Inflammatory macrophage (primary cell): ENCODE measurements at places on chromosomes 6 and 20.

DNA sequence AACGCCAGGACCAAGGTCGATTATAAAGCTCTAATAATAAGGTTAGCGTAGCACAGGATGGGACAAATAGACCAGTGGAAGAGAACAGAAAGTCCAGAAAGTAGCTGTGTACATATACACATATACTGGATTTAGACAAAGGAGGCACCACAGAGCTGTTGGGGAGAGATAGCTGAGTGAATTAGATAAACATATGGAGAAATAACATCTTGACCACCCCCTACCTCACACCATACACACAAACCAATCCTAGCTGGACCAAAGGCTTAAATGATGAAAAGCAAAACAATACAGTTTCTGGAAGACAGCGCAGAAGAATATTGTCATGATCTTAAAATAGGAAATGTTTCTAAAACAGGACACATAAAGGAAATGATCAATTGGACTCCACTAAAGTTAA lies 112.9 kb downstream of the PXDC1 start:
- DNase-seq = no peak

DNA sequence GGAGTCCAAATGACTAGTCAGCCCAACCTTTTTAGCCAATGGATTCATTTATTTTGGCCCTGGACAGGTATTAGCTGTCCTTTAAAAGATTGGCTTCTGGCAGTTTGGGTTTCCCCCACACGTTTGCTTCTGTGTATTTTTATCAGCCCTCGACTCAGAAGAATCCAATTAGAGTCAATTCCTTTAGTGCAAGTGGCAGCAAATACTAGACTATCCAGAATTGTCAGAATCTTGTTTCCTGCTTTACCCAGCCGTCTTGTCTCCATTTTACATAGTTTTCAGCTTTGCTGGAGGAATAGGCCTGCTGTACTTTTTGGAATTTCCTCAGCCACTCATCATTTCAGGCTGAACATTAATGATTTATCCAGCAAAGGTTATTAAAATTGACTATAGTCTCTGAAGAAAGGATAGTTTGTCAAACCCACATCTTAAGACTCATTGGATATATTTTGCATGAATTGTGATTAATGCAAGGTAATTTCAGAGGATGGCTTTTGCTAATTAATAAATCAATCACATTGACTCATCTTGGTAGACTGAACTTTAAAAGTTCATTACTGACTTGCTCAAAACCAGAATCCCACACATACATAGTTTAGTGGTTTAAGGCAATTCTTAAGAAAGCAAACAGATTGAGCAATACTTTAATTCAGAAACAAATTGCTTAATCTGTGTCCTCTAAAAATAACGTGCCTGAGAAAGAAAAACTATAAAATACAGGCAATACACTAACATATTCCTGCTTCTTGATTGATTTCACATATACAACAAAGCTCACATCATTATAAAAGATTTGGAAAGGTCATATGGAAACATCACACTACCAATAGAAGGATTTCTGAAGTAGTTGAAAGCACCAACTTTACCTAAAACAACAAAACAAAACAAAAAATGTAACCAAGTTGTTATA lies 62.9 kb upstream of the ZNF217 start:
- DNase-seq = peak; percentile 81

- DNase-seq = no peak
These were observed 92.6 kb upstream of the SLC22A23 start for GRCh38 chr6:3549314-3549940.

- DNase-seq = no peak
These were observed 33.2 kb downstream of the CLIC5 start for GRCh38 chr6:45982280-45983036.

- no peak for DNase-seq
These were observed 92.8 kb upstream of the TMEM30A start for GRCh38 chr6:75377386-75377785.

- DNase-seq = no peak
These were observed 33.9 kb downstream of the TXLNB start for GRCh38 chr6:139257821-139258398.

GRCh38 chr20:31684153-31685015 lies 38.3 kb downstream of the BCL2L1 start:
- no peak for DNase-seq

- no peak for DNase-seq
These were observed 240.9 kb upstream of the RREB1 start for GRCh38 chr6:6866656-6867403.

- no peak for DNase-seq
These were observed 410.2 kb downstream of the MEI4 start for GRCh38 chr6:78062993-78063392.

- DNase-seq = no peak
These were observed 347.0 kb downstream of the RNGTT start for GRCh38 chr6:88616380-88616779.

- DNase-seq = no peak
These were observed 1.4 kb downstream of the NFYA start for GRCh38 chr6:41073968-41074691.

GRCh38 chr20:35299780-35300179 lies 7.6 kb upstream of the FAM83C start:
- DNase-seq = no peak

DNA sequence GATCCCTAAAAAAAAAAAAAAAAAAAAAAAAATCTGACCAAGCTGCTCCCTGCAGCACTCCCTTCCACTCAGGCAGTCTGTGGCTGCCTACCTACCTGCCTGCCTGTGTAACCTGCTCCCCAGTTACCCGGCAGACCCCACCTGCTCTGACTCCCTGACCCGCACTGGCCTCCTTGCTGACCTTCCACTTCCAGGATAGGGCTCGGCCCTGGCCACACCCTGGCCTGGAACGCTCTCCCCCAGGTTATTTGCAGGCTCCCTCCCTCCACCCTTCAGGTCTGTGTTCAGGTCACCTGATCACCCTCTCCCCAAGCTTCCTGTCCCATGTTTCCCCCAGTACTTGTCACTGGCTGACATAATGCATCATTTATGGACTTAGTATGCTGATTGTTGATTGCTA lies 134.3 kb downstream of the SLC23A2 start:
- DNase-seq = no peak

GRCh38 chr20:11686820-11687543 lies 230.7 kb upstream of the BTBD3 start:
- no peak for DNase-seq

GRCh38 chr20:62405108-62405980 lies 1.7 kb downstream of the CABLES2 start:
- DNase-seq = peak; percentile 9

- DNase-seq = peak; percentile 49
These were observed 87.2 kb downstream of the PDE7B start for GRCh38 chr6:135938576-135939207.

GRCh38 chr20:6348908-6349307 lies 226.1 kb upstream of the FERMT1 start:
- no peak for DNase-seq

GRCh38 chr6:131061041-131061750 lies 1.8 kb downstream of the EPB41L2 start:
- no peak for DNase-seq

GRCh38 chr20:51584116-51584515 lies 41.6 kb upstream of the NFATC2 start:
- no peak for DNase-seq

GRCh38 chr6:36414481-36414880 lies 27.0 kb upstream of the ETV7 start:
- no peak for DNase-seq

DNA sequence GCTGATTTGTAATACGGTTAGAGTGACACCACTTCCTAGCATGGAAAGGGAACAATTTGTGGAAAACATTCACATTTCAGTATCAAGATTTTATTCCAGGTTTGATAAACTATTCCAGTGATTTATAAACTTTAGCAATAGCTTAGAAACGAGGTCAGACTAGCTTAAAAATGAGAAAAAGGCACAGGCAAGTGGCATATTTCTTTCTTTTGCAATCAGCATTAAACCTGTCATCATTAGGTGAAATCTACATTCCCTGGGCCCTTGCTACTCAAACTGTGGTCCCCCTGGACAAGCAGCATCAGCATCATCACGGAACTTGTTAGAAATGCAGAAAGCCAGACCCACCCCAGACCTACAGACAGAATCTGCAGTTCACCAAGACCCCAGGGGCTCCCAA lies 29.9 kb downstream of the TBC1D7 start:
- DNase-seq = no peak

- DNase-seq = no peak
These were observed 597.1 kb downstream of the KIF16B start for GRCh38 chr20:15976047-15976736.

DNA sequence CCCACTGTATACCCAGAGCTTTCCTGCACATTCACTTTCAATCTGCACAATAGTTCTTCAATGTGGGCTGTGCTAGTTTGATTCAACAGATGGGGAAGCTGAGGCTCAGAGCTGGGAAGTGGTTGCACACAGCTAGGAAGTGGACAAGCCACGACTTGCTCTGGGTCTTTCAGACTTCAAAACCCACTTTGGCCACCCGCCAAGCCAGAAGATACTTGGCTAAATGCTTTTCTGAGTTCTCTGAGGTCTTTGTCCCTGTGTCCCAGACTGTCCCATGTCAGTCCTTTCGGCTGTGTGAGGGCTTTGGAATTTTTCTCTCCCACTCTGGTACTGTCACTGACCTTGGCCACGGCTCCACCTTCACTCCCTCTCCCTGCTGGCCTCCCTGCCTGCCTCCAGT lies 10.6 kb downstream of the PDYN start:
- DNase-seq = peak; percentile 24

DNA sequence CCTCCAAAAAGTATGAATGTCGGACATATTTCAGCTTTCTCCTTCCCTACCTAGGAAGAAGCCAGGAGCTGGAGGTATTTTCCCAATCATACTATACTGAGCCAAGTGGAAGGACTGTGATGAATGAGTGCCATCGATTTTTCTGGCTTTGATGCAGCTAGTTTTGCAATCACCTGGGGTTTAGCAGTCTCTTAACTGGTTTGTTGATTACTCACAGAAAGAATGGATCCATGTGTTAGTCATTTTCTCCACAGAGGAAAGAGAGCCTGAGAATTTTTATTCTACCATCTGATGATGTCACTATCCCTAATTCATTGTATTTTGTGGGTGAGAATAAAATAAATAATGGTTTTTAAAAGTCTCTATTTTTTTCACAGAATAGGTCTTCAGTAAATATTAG lies 282.9 kb upstream of the RNF217 start:
- DNase-seq = no peak

GRCh38 chr20:46357030-46357514 lies 48.8 kb upstream of the CDH22 start:
- DNase-seq = no peak

DNA sequence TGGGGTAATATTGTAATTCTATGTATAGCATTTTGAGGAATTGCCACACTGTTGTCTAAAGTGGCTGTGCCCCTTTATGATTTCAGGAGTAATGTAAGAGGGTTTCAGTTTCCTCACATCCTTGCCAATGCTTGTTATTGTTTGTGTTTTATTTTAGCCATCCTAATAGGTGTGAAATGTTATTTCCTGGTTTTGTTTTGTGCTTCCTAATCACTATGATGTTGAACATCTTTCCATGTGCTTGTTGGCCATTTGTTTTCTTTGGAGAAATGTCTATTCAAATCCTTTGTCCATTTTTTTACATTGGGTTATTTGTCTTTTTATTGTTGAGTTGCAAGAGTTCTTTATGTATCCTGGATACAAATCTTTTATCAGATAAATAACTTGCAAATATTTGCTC lies 97.3 kb upstream of the MLIP start:
- no peak for DNase-seq

GRCh38 chr6:16130437-16130891 lies 1.6 kb downstream of the MYLIP start:
- no peak for DNase-seq

DNA sequence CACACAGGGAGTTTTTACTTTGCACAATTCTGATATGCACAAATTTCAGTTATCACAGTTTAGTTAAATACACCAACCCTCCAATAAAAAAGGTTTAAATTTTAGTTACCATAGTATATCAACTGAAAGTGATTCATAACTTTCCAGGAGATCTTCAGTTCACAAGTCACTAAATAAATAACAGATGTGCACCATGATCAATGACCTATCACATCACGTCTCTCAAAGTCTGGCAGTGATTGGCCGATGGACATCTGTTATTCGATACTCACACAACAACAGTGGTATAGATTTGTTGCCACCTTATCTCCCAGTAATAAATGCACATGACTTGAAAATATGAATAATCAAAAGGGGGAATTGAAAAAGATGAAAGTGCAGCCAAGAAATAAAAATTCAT lies 66.8 kb upstream of the PTCHD4 start:
- no peak for DNase-seq

- no peak for DNase-seq
These were observed 118.2 kb upstream of the DST start for GRCh38 chr6:56760842-56761241.

GRCh38 chr6:52893803-52894202 lies 15.7 kb downstream of the GSTA3 start:
- DNase-seq = no peak

GRCh38 chr6:36809941-36810803 lies 29.1 kb downstream of the CPNE5 start:
- DNase-seq = no peak

DNA sequence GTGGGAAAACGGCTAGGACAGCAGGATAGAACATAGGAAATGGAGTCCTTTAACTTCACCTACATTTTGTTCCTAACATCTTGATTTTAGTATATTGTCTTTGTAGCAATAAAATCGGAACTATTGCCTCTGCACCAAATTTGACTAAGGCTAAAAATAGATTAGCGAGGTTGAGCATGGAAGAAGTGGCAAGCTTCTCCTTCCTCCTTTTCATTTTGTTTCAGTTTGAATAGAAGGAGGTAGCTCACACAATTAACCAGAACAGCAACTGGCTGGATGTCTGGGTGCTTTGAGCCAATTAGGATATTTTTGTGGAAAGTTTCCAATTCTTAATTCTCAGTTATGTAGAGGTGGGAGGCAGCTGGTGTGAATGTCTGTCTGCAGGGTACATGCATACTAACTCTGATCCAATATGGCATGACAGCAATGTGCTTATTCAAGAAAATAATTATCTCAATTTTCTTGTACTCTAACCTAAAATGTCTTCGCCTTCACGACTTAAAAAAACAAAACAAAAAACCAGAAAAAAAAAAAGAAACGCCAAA lies 3.1 kb upstream of the HECA start:
- peak; percentile 66 for DNase-seq

DNA sequence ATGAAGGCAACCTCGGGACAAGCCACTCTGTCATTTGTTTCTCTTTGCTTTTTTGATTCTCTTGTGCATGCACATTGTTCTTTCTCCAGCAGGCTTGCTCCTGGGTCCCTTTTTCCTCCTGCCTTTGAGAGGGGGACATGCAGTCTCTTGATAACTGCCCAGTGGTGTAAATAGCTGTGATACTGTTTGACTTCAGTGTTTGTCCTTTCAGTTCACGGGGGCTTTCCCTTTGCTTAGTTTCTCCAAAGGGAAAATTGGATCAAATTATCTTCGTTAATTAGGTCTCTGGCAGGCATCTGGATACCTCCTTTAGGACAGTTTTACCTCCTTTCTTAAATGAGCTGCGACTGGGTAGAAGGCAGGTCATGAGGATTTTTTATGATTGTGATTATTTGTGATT lies 41.5 kb downstream of the RALGAPB start:
- no peak for DNase-seq

- DNase-seq = peak; percentile 30
These were observed 1.1 kb downstream of the PPP1R18 start for GRCh38 chr6:30685157-30686008.
